ENCODE measurements at places on chromosomes 1 and 21. TPM values are rescaled to one million over a fixed set of nuclear protein-coding genes. Genes with fewer than 3 reads are reported as not detected.

Gene FMO3
- not detected for total RNA-seq

Gene NTMT2
- total RNA-seq = not detected

Gene CELA2B
- total RNA-seq = not detected

Gene TNFSF18
- total RNA-seq = 0.04 TPM

Gene MCOLN3
- 1.7 TPM for total RNA-seq

Gene BARHL2
- not detected for total RNA-seq

Gene CNTN2
- not detected for total RNA-seq

Gene SPRR1B
- total RNA-seq = 43.3 TPM

Gene PPM1J
- total RNA-seq = 18.3 TPM

Gene CRYAA
- total RNA-seq = not detected

Gene SPRR4
- total RNA-seq = not detected

Gene DNM3
- 0.47 TPM for total RNA-seq

Gene PODN
- total RNA-seq = not detected

Gene SPRR2D
- 1.2 TPM for total RNA-seq

Gene LYST
- total RNA-seq = 6.8 TPM

Gene ZNF692
- total RNA-seq = 24.7 TPM

Gene ALX3
- total RNA-seq = not detected

Gene DNAJC28
- total RNA-seq = 0.23 TPM

Gene DPT
- not detected for total RNA-seq

Gene NPHS2
- not detected for total RNA-seq

Gene EPS8L3
- total RNA-seq = not detected

Gene SLC26A9
- not detected for total RNA-seq

Gene SLC9C2
- total RNA-seq = not detected

Gene BATF3
- total RNA-seq = 0.80 TPM

Gene PAPPA2
- total RNA-seq = 0.46 TPM

Gene ZSWIM5
- not detected for total RNA-seq

Gene RGSL1
- not detected for total RNA-seq

Data from hair follicular keratinocyte (primary cell).